ENCODE measurements at places on chromosomes 2 and 18.

- DNase-seq: no peak
Observed at GRCh38 chr2:168708080-168708479, 94.4 kb upstream of the NOSTRIN start.

DNA sequence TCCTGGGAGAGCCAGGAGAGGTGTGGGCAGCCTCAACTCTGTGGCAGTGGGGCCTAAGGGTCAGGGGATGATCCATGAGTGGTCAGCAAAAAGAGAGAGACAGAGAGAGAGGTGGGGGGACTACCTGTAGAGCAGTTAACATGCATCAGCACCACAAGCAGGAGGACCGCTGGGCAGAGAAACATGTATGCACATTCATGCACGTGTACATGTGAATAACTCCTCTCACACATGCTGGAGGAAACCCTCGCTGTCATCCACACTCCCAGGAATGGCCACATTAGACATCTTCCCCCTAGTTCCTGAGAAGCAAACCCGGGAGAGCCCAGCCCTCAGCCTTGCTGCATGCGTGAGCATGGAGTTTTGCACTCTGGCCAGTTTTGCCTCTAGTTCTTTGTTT lies 166.1 kb downstream of the SMAD7 start:
- no peak for DNase-seq

DNA sequence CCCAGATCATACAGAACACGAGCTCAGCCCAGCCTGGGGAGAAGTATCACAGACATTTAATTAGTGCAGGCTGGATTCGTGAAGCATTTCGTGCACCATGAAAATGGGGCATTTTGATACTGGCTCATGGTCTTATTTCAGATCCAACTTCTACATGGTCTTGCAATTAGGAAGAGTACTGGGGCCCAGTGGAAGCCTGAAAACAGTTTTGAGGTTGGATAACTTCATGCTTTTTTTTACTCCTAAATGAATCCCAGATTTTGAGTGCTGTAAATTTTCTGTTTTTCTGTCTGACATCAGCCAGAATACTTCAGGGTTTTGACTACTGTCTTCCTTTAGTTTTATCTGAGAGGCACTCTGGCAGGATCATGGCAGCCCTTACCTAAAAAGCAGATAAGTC lies 160.1 kb downstream of the GFPT1 start:
- no peak for DNase-seq

DNA sequence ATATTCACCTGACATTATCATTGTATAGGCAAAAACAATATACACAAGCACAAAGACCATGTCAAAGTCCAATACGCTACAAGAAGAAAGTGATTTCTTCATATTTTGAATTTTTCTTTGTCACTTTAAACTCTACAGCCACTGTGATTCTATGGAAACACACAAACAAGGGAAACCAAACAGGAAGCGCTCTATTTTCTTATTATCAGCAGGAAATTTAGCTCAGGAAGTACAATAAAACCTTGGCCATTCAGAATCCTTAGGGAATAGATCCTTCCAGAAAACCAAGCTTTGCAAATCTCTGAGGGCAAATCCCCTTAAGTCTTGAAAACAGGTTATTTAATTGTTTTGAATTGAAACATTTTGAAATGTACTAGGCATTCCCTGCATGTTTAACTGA lies 336.2 kb downstream of the EPHA4 start:
- no peak for DNase-seq

DNA sequence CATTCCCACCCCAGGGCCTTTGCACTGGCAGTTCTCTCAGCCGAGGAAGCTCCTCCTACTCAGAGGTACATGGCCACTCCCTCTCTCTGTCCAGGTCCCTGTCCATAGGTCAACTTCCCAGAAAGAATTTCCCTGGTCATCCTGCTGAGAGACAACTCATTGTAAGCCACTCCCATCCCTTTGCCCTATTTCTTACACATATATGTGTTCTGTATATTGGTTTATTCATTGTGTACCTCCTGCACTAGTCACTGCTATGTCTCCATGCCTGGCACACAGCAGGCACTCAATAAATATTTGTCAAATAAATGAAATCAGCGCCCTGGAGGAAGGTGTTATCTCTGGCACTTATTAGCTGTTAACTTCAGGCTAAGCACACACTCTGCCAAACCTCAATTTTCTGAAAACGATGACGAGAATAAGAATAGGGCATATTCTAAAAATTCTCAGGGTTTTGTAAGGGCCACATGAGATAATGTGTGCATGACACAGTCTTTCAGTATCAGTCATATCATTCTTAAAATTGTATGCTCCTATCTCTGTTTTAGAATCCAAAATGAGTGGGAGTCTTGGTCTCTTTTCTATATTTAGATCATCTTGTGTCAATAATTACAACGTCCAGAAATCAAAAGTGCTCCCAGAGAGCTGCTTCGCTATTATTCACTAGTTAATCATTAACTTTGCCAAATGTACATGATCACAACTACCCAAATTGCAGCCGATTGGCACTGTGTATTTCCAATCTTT lies 198.0 kb downstream of the ALK start:
- DNase-seq: no peak

DNA sequence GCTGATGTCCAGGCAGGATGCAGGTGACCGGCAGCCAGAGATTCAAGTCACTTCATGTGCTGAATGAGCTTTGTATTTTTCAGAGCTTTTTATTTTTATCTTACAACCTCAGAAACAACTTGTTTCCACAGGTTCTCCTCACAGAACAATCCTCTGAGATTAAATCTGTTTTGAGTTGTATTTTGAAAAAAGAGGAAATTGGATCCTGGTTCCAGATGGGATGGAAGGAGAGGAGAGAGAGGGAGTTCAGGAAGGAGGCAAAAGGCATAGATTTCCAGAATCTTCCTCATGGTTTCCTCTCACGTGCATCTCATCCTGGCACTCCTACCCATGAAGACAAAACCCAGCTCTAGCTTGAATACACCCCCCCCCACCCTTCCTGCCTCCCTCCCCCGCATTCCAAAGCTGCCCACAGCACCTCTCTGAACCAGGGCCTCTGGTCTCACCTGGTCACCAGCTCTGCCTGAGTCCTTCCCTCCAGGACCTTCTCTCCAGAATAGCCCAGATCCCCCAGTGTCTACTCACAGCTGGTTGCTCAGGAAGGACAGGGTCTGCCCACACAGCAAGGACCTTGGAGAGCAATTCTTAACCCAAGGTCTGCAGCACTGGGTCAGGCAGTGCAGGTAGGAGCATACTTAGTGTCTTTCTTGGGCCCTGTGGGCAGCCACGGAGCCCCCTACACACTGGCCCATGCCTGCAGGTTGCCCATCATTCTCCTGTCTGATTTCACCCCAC lies 104.7 kb downstream of the ZFP36L2 start:
- no peak for DNase-seq

All from stimulated activated CD4-positive, alpha-beta T cell treated with anti-CD3 and anti-CD28 coated beads, Interleukin-15, amount 100 ng/mL, for 1 hour (primary cell).